ENCODE measurements at places on chromosomes 6 and 20.

- DNase-seq = no peak
Measured at GRCh38 chr6:75893058-75893775, 144.2 kb downstream of the MYO6 start.

GRCh38 chr20:54042021-54042420, 28.4 kb downstream of the BCAS1 start:
- DNase-seq = no peak

DNA sequence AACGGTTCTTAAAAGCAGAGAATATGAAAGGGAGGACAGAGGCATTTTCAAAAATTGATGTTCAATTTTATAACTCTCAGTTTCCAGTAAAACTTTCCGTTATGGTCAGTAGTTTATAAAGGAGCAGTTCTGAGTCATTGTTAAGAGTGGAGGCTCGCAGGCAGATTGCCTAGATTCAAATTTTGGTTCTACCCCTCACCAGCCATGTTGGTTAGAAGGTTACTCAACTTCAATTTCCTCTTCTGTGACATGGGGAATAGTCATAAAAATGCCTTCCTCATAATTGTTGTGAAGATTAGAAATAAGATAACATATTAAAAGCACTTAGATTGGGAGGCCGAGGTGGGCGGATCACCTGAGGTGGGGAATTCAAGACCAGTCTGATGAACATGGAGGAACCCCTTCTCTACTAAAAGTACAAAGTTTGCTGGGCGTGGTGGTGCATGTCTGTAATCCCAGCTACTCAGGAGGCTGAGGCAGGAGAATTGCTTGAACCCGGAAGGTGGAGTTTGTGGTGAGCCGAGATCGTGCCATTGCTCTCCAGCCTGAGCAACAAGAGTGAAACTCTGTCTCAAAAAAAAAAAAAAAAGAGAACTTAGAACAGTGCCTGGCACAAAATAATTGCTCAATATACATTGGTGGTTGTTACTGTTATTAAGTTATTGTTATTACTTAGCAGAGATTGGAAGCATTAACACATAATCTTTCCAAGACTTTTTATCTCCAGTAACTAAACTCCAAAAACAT, 348.9 kb downstream of the NRN1 start:
- DNase-seq = no peak

- DNase-seq = no peak
Measured at GRCh38 chr6:33428224-33428965, 8.5 kb downstream of the SYNGAP1 start.

GRCh38 chr6:152301021-152301764, 336.0 kb downstream of the SYNE1 start:
- DNase-seq = no peak

DNA sequence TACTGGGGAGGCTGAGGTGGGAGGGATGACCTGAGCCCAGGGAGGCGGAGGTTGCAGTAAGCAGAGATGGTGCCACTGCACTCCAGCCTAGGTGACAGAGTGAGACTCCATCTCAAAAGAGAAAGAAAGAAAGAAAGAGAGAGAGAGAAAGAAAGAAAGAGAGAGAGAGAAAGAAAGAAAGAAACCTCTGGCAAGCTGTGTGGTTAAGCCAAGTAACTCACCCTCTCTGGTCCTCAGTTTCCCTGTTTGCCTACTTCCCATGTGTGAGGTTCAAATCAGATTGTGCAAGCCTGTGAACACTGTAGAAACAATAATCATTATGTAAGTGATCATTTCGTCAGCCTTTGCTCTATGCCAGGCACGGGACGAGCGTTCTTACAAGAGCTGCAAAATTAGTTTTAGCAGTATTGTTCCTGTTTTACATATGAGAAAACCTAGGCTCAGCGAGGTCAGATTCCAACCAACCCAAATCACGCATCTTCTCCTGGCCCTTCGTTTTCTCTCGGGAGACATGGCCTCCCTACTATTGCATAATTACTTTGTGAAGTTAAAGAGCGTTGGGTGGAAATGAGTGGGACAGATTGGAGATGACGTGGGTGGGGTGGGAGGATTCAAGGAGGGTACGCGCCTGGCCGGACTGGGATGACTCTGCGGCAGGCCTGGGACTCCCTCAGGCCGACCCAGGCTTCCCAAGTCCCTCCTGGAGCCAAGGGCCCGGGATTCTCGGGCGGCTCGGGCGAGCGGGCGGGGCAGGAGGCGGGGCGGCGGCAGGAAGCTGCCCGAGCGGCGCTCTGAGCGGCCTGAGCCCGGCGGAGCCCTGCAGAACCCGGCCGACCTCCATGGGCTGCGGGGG, at the start of gene SNX21:
Gene SNX21 (plus strand): TSS at position 770 of the 853 bp plus-strand sequence. CDS start 121 bp downstream, outside the sequence.
- DNase-seq = peak; percentile 93

GRCh38 chr6:2980465-2980855, 9.1 kb upstream of the SERPINB6 start:
- DNase-seq = no peak

DNA sequence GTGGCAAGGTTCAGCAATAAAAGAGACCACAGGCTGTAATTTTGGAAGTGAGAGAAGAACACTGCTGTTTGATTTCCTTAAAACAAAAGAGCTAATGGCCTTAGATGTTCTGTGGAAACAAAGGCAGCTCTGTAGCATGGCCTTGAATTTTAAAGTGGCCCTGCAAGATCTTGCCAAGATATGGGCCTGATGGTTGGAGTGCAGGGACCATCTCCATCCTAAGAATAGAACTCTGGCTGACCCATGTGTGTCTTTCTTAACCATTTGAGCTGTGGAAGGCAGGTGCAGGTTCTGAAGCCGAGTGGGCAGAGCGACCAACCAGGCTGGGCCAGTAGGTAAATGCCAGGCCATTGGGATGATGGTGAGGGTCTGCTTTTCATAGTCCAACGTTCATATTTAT, 73.8 kb upstream of the VSTM2L start:
- DNase-seq = no peak

DNA sequence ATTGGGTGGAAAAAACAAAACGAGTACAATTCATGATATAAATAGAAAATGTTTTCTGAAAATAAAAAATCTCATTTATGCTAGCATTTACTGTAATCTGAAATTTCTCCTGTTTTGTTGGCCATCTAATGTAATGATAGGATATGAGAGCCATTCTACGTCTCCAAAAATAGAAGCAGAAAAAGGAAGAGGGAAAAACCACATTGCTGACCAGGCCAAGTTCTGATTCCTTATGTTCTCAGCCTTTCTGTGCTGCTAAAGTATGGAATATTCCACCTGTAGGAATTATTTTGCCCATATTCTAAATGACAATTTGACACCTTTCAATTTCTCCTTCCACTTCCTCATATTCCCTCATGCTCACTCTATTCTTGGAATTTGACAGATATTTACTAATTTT, 110.2 kb downstream of the TBXT start:
- DNase-seq = no peak

DNA sequence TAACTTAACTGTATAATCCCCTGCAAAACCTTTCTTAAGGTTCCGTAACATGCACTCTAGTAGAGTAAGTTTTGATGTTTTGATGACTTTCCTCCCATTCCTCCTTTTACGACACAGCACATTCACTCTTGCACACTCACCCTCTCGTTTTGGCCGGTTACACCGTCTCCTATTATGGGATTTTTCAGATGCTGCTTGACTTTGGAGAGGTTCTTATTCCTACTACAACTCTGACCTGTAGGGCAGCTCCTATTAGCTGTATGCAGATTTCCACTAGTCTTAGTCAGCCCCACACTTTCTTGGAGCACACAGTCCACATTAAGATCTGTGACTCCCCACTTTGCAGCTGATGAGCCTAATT, 223.7 kb upstream of the SYNCRIP start:
- no peak for DNase-seq

DNA sequence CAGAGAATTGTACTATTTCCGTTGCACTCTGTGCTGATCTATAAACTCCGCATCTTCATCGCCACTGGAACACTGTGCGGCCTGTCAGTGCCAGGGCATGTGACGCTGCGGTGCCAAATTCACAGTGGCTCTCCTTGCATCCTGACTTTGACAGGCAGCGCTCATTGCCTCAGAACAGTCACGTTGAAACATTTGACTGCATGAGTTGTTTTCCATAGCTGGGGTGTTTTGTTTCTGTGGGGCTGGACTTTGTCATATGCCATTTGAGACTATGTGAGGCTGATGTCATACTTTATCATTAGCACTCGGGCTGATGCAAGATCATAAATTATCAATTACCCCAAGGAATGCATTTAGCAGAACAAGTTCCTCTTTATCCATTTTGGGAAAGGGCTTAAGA, 32.7 kb downstream of the CFAP61 start:
- DNase-seq = no peak

DNA sequence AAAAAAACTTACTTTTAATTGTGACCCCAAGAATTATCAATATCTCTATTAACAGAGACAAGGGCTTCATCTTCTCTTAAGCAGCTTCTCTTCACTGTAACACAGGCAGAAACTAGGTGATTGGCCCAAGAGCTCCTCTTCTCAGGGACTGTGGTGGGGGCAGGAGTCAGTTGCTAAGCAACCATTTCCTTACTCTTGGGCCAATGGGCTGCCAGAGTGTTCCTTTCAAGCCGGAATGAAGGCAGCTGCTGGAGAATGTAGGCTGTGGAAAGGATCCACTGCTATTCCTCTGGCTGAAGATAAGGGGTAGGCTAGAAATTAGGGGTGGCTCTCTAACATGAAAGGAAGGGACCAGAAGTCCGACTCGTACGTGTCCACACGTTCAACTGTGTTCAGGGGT, at the start of gene SEL1L2:
Gene SEL1L2 (minus strand): TSS at position 150 of the 400 bp plus-strand sequence. CDS start 80 bp downstream, at position 70.
- DNase-seq = no peak

DNA sequence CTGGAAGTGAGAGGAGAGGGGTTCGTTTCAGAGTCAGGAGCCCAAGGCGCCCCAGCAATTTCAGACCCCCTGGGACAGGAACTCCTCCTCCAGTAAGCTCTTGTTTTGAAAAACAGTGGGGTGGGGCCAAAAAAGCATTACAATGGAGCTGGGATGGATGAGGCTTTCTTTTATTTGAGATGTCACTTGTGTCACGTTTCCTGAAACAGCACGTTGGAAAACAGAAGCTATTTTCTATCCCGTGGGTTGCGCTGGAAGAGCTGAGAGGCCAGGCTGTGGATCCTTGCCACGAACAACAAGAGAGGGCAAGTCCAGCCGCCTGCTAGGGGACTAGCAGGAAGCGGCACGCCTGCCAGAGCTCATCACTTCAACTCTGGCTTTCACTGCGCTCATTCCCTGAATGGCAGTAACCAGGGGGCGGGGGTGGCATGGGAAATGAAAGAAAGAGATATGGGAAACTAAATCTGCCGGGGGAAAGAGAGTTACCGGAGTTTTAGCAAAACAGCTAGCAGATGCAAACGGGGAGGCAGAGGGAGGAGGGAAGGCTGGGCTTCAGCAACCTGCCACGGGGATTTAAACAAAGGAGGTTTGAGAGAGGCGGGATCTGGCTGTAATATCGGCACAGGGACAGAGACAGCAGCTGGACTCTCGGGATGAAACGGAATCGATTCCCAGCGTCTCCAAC, 34.6 kb downstream of the GCNT2 start:
- DNase-seq = peak; percentile 11

DNA sequence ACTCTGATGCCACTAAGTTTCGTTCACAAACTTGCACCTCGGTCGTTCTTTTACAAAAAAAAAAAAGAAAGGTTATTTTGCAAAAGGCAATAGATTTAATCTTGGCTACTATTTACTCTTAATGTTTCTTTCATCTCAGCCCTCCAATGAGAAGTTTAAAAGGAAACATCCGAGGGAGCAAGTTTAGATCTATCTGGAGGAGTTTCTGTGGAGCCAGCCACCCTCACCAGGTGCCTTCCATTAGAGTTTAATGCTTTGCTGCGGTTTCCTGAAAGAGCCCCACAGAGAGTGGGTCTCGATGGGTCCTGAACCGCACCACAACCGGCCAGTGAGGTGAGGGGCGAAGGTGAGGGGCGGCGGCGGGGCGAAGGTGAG, 632 bp downstream of the PRKN start:
- no peak for DNase-seq

GRCh38 chr6:150048099-150048498, 20.8 kb downstream of the ULBP3 start:
- DNase-seq = no peak
